Dermis blood vessel endothelial cell (primary cell): ENCODE measurements at places on chromosomes 6 and 20. TPM values are rescaled to one million over a fixed set of nuclear protein-coding genes. Genes with fewer than 3 reads are reported as not detected.

DNA sequence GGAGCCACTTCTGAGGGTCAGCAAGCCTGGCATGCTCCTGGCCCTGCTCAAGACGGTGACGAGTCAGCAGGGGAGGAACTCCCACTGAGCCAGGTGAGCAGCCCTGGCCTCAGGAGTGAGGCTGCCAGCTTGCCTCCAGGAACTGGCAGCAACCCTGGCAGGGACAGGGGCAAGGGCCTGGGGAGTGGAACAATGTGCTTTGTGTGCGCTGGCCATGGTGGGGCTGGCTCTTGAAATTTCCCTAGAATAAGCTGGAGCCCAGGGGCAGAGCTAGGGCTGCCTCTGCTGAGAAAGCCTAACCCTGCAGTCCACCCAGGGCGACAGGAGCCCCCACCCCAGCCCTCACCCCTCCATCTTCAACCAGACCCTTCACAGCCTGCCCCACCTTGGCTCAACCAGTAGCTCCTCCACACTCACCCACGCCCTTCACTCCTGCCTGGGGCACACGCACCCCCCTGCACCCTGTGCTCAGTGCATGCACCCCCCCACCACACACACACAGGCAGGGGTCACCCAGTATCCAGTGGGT lies 88.0 kb downstream of the MRPL14 start:
- no peak for DNase-seq

- DNase-seq: no peak
Observed at GRCh38 chr6:39197922-39198500, 31.3 kb downstream of the KCNK5 start.

- DNase-seq: no peak
Observed at GRCh38 chr6:131048933-131049515, 14.0 kb downstream of the EPB41L2 start.

- DNase-seq: no peak
Observed at GRCh38 chr6:155024391-155025027, 29.4 kb downstream of the TIAM2 start.

DNA sequence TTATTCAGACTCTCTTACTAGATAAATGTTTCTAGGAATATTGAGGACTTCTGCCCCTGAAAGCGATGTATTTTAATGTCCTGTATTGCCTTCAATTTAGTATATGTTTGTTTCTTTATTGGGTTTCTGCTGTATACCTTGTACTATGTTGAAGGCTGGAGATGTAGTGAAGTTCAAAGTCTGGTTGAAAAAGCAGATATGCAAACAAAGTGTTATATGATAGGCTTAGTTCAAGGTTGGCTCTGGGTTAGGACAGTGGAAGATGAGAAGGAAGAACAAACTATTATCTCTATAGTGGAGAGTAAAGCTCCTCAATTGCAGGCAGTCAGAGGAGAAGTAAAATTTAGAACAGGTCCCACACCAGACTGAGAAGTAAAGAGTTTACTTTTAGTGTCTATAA lies 36.3 kb upstream of the ADGRG6 start:
- DNase-seq: no peak

DNA sequence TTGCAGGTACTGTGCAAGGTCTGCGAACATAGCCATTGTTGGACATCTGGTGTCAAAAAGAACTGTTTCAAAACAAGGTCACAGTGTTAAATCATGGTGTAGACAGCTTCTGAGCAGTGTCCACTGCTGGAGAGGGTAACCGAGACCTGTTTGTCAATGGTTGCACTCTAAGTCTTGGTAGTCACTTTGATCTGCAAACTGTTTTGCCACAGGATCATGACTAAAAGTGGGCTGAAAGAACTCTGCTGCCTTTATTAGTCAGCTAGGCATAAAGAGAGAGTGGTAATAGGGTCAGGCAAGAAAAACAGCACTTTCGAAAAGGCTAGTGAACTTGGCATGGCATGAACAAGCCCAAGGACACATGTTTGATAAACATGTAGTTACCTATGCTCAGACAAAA lies 552.3 kb upstream of the CITED2 start:
- DNase-seq: no peak

DNA sequence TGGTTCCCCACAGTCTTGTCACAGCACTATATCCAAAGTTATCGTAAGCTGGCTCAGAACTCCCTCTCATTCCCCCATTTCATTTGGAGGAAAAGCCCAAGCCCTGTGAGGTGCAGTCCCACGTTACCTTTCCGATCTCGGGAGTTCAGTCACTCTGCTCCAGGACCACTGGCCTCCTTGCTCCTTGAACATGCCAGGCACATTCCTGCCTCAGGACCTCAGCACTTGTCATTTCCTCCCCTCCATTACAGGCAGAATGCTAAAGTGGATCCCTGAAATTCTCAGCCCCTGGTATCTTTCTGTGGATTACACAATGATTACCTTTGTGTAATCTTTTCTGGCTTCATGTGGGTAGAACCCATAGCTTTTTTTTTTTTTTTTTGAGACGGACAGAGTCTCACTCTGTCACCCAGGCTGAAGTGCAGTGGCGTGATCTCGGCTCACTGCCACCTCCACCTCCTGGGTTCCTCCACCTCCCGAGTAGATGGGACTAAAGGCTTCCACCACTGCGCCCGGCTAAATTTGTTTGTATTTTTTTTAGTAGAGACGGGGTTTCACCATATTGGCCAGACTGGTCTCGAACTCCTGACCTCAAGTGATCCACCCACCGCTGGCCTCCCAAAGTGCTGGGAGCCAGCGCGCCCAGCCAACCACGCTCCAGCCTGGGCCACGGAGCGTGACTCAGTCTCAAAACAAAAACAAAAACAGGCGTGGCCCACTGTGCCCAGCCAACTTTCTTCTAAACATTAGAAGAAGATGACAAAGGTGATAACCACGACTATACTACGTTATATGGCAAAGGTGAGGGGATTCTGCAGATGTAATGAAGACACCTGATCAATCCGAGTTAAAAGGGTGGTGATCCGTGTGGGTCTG lies 4.0 kb upstream of the OXT start:
- no peak for DNase-seq

The SOX4 gene
- total RNA-seq: 60.2 and 73.5 TPM in 2 replicates

The CPXM1 gene
- 0.34 and 0.37 TPM in 2 replicates for total RNA-seq
